NCI-H774 (cell line): ENCODE measurements at places on chromosomes 1 and 21.

DNA sequence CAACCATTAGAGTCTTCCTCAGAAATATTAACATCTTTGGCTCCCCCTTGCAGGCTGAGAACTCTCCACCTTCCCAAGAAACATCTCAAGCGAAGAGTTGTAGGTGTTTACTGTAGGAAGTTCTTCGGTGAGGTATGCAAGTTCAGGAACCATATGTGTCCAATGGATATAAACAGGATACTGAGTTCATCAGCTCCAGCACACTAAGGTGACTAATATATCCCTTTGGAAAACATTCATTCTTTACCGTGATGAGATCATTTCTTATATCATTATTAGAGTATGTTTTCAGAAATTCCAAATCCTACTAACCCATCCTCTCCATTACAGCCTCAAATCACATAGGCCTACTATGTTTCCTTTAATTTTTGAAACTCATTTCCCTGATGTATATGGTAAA is 37.3 kb upstream of the PRMT6 start:
- no peak for DNase-seq

- no peak for DNase-seq
Measured at GRCh38 chr1:3744646-3745045, 7.6 kb upstream of the CCDC27 start.

DNA sequence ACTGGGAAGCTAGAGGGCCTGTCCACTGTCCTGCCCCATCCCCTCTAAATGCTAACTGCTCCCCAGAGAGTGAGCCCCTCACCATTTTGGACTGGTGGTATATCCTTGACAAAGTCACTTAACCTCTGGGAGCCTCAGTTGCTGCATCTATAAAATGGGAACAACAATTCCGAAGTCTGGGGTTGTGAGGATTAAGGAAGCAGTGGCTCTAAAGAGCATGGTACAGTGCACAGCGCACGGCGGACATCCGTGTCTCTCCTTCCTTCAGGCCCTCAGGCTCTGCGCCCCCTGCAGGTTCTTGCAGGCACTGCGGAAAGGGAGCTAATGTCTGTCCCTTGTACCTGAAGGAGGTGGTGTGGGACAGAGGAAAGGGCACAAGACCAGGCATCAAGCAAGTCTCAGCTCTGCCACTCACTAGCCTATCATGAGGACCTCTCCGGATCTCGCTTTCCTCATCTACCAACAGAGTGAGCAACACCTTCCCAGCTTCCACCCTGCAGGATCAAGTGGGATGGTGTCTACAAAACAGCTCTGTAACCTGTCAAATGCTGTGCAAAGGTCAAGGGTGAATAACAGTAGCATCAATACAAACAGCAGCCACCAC is 20.1 kb downstream of the ECE1 start:
- no peak for DNase-seq

- DNase-seq = no peak
Measured at GRCh38 chr1:21647431-21648351, 21.5 kb downstream of the RAP1GAP start.

GRCh38 chr1:205907794-205908193 is 35.5 kb downstream of the SLC26A9 start:
- no peak for DNase-seq

DNA sequence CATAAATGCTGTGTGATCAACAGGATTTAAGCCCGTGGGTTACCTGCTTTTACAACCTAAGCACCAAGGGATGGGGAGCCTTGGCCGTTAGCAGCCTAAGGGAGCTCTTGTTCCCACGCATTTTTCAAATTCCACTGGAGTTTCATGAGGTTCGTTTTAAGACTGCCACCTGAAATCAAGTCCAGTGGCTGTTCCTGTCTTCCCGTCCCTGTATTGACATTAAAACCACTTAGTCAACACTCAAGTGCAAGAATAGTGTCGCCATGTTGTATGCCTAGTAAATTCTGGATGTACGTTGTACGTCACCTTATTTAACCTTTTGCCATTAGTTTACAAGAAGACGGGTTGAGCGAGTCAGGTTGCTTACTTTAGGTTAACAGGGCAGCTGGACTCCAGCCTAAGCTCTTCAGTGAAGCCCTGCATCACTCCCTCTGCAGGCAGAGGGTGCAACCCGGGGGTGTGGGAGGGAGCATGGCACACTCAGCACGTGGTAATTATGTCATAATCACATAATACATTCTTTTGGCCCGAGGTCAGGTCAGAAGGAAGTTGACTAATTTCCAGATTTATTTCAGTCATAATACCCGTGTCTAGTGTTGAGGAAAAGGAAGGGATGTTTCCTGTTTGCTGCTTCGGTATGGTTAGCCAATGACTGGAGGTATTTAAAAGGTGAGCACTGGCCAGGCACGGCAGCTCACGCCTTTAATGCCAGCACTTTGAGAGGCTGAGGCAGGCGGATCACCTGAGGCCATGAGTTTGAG is 42.5 kb downstream of the CNST start:
- DNase-seq = peak; percentile 87

GRCh38 chr21:26958788-26959187 is 8.1 kb downstream of the ADAMTS5 start:
- no peak for DNase-seq

GRCh38 chr1:179043907-179044306 is 18.2 kb downstream of the FAM20B start:
- no peak for DNase-seq

DNA sequence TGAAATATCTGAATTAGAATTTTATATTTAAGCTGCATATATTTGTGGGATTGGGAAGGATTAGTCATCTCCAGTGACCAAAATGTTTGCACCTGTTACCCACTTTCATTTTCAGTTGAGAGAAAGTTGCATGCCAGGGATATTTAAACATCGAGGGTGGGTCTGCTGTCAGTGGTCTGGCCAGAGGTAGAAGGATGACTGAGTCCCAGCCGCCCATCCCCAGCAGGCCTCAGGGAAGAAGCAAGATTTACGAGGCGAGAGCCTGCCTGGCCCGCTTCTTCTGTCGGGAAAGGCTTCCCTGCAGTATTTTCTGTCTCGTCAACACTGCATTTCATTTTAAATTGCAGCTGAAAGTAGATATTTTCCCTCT is 1.4 kb upstream of the MAN1C1 start:
- no peak for DNase-seq

GRCh38 chr1:6181347-6181770 is 1.2 kb upstream of the CHD5 start:
- DNase-seq = no peak

DNA sequence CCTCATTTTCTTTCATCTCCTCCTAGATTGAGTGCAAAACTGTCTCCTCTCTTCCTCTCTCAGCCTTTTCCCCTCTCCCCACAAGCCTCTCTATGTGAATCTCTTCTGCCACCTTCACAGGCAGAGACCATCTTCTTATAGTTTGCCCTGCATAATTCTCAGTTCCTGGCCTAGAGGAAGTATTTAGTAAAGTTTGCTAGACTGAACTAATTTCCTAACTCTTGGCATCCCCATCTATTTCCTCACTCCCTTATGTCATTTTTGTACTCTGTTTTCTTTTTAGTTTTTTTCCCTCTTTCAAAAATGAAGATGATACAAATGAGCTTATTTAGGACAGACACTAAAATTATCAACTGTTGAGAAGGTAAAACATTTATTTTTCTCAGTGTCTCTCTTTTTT is 66.0 kb downstream of the XCL2 start:
- DNase-seq = no peak

DNA sequence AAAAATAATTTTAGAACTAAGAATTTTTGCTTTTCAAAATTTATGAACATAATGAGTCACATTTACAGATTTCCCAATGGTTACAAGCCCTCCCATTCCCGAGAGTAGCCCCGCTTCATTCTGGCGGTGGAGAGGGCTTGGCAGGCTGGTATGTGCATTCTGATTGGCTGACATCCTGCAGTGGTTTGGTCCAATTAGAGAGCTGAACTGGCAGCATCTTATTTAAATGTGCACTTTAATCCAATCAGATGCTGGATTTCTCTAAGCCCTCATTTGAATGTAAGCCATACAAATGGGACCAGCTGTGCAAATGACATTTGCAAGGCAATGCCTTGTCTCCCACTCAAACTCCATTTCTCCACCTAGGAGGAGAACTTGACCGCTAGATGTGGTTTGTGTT is 18.0 kb upstream of the TRIM17 start:
- DNase-seq = no peak

DNA sequence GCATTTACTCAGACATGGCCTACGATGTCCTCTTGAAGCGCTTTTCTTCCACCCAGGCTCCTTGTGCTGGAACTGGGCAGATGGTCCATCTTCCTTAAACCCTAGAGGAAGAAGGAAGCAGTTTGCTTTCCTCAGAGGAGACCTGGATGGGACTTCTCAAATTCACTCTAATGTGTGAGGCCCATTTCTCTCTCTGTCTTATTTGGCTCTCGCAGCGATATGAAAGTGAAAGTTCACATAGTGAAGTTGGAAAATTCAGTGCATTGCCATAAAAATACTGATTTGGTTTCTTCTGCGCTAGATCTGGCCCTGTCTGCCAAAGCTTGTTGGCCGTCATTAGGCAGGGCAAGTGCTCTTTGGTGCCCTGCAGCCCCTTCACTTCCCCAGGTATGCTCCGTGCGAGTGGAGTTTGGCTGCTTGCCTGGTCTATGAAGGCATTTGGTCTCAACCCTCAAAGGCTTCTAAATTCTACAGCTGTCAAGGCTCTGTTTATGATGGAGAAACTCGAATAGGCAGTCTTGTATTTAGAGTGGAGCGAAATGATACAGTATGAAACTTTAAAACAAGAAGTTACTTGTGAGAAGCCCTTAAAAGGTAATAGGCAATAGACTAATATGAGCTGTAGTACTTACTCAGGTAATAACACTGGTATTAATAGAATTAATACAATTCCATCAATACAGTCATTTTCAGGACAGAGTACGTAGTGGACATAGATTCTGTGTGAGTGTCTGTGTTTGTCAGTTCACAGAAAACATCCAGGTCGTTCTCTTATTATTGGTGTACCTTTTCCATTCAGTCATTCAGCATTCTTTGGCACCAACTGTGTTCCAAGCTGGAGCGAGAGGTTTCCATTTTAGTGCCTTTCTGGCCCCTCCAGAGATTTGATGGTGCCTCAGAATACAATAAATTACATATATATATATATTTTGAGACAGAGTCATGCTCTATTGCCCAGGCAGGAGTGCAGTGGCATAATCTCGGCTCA is 20.5 kb downstream of the SZRD1 start:
- no peak for DNase-seq

DNA sequence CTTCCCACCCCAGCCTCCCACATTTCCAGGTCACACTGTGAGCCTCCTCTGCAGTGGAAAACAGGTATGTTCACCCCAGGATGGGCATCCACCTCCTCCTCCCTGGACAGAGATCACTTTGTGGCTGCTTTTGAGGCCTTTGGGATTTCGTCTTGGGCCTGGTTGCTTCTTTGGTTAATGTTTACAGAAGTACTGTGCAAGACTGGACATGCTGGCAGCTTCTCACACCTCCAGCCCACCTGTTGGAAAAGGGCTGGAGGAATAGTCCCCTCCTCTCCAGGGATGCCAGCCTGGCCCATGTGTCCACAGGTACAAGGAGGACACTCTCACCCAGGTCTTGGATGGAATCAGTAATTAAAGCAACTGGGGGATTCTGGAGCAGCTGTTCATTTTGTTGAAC is 56.1 kb downstream of the KAZN start:
- no peak for DNase-seq

DNA sequence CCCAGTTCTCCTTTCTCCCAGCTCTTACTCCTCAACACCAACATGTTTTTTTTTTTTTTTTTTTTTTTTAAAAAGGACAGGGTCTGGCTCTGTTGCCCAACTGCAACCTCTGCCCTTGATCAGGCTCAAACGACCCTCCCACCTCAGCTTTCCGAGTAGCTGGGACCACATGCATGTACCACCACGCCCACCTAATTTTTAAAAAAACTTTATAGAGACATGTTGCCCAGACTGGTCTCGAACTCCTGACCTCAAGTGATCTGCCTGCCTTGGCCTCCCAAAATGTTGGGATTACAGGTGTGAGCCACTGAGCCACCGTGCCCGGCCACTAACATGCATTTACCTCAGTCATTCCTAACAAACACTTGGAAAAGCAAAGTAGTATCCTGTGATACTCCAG is 31.1 kb upstream of the FOXE3 start:
- no peak for DNase-seq

GRCh38 chr21:45611939-45612664 is 31.4 kb upstream of the PCBP3 start:
- no peak for DNase-seq

DNA sequence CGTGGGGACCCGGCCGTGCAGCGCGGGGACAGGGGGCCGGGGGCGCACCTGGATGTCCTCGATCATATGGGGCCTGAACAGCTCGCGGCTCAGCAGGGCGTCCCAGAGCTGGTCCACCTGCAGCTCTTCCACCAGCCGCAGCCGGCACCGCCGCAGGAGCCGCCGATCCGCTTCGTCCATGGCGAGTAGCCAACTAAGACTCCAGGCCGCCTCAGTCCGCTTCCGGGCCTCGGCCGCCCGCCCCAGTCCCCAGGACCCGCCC is at the start of gene CASP9:
CASP9 (minus strand) TSS at position 195 of the 262 bp plus-strand sequence; CDS start at position 180, 15 bp downstream.
- no peak for DNase-seq

- DNase-seq = peak; percentile 52
Measured at GRCh38 chr1:223628233-223629125, 37.0 kb downstream of the CAPN8 start.

DNA sequence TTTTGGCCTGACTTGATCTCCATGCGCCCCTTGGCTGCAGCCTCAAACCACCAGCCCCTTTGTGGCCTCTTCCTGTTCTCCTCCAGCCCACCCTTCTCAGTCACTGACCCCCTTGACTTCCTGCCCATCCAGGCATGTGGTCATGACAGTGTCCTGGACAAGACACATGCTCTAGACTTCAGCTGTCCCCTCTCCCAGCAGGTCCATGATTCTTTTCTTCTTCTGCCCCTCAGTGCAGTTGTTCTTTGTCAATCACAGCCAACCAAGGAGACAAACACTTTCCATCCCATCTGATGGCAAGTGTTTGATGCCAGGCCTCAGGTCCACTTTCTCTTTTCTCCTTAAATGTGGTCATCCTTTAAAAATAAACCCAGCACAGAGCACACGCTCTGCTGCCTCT is 49.7 kb downstream of the SYT6 start:
- no peak for DNase-seq

DNA sequence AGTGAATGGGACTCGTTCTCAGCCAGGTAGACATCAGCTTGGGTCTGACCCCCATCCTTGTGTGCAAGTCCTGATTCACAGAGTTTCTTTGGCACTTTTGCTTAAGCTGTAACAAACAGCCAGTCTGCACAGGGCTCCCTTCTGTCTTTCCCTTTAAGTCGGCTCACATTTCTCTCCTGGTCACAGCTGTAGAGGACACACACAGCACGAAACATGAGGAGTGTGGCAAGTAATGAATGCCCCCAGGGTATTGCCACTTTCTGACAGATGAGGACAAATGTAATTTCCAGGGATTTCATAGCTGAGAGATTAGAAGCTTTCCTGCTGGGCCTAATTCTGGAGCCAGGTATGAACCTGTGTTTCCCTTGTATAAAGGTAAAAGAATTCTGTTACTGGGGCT is 423.5 kb downstream of the KIF26B start:
- DNase-seq = no peak

GRCh38 chr21:40967771-40968170 is 120.8 kb upstream of the DSCAM start:
- DNase-seq = no peak

DNA sequence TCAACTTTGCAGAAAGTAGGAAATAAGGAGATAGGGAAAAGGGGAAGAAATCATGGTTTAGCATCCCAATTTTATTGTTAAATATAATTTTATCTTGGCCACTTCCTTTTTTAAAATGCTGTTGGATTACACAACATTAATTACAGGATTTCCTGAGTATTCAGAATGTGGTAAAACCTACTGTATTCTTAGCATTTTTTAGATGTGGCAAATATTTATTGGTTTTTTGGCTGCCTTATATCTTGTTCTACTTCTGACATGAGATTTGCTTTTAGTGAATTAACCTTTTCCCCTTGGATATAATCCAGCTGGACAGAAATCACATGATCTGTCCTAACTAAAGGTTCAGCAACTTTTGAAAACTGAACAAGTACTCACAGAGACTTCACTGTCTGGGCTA is 104.9 kb downstream of the PTGS2 start:
- no peak for DNase-seq
